Glutamatergic neuron (in vitro differentiated cells): ENCODE measurements at places on chromosomes 7 and 10. TPM values are rescaled to one million over a fixed set of nuclear protein-coding genes. Genes with fewer than 3 reads are reported as not detected.

TAS2R38 gene
- total RNA-seq, result not detected

AEBP1 gene
- 35.4 TPM for total RNA-seq

GIMAP5 gene
- total RNA-seq, result not detected

SSC4D gene
- total RNA-seq, result 6.1 TPM

PRSS1 gene
- not detected for total RNA-seq

KCND2 gene
- 1.2 TPM for total RNA-seq

IKZF5 gene
- total RNA-seq, result 9.5 TPM

SFRP5 gene
- total RNA-seq, result not detected

SPDYE1 gene
- total RNA-seq, result not detected

DNA sequence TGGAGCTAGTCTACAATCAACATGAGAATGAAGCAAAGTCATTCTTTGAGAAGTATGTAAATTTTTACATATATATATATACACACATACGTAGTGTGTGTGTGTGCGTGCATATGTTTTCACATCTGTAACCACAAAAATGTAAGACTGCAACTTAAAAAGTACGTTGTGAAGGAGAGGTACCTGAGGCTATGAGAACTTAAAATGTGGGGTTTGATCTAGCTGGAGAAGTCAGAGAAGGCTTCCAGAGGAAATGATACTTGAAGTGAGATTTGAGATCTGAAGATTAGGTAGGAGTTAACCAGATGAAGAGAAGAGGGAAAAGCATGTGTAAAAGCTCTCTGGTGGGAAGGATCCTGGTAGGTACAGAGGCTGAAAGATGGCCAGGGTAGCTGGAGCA, 5.8 kb downstream of the TAF5 start:
- no peak for DNase-seq

- no peak for DNase-seq
These were observed 1.2 kb upstream of the AKR1E2 start for GRCh38 chr10:4824791-4825310.

DNA sequence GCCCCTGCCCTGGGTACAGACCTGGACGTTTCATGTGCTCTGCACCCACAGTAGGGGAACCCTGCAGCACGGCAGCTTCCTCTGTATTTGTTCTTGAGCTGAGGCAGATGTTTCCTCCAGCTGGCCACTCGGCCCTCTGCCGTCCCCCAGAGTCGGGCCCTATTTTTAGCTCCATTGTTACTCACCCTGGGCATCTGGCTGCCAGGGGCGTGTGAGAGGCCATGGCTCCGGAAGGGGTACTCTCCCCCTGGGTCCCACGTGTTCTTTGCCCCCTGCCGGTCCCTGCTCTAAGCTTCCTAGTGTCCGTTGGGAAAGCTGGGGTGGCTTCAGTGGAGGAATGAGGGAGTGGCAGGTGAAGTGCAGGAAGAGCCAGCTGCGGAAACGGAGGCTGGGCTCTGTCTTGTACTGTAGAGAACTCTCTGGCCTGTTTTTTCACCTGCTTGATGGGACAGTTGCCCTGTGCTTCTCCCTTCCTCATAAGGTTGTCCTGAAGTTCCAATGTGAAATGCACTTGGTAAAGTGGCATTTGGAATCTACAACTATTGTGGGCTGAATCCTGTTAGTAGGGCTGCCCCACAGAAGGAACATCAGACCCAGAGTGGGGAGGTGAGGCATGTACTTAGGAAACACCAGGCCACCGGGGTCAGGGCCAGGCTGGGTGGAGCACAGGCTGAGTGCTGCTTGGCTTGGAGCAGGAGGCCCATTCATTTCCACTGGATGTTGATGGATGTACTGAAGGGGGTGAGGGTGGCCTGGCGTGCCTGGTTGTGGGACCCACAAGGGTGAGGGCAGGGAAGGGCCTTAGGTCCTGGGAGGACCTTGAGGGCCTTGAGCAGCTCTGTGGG, 30.6 kb downstream of the PALD1 start:
- DNase-seq, result peak; percentile 67

DNA sequence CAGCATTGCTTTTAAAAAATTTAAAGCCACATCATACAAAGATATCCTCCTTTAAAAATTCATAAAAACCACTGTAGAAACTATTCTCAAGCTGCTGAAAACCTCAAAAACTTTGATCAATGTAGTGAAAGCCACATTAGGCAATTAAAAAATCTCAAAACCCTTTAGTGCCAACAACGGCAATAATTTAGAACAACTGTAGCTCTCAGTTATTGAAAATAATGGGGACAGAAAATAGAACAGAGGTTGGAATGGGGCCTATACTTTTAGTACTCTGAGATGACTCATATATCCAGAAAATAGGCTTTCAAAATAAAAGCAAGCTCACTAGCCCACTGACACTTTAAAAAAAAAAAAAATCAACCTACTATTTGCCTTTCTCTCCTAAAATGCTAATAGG, 87.5 kb downstream of the GSAP start:
- no peak for DNase-seq

DNA sequence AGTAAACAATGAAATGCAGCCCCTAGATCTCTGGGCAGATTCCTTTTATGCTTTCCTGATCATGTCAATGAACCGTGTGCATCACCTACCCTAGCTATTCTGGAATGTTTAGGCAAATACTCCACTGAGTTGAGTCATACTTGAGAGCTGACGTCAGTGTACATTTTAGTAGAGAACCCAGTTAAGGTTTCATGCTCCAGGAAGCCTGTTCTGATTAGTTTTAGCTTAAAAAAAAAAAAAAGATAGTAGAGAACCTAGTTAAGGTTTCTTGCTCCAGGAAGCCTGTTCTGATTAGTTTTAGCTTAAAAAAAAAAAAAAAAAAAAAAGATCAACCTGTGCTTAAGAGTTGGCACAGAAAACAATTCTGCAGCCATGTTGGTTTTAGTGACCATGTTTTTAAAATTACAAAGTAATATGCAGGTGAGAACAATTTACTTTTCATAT, 3.7 kb upstream of the MCU start:
- no peak for DNase-seq

- no peak for DNase-seq
These were observed 50.9 kb upstream of the TM9SF3 start for GRCh38 chr10:96637709-96638108.

DNA sequence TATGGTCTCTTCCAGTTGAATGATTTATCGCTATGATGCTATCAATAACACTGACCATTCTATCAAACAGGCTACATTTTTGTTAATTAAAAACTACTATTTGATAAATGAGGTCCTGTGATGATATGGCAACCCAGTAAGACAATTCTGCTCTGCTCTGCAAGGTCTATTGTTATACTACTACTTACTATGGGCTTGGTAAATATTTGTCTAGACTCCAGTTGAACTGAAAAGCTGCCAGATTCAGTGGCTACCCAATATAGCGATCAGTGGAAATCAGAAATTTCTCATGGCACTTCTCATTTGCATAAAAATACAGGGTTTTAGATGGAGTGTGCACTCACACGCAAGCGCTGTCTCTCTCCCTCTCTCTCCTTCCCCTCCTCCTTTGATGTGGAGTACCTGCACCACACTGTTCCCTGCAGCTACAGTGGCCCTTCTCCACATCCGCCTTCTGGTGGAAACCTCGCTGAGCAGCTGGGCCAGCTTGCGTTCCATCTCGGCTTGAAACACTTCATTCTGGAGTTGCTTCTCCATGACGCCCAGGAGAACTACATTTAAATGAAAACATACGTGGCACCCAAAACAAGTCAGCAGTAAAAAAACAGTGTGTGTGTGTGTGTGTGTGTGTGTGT, 77.9 kb downstream of the KIAA1549 start:
- no peak for DNase-seq

- DNase-seq, result no peak
These were observed 97.7 kb downstream of the DNMBP start for GRCh38 chr10:99912041-99912440.

DNA sequence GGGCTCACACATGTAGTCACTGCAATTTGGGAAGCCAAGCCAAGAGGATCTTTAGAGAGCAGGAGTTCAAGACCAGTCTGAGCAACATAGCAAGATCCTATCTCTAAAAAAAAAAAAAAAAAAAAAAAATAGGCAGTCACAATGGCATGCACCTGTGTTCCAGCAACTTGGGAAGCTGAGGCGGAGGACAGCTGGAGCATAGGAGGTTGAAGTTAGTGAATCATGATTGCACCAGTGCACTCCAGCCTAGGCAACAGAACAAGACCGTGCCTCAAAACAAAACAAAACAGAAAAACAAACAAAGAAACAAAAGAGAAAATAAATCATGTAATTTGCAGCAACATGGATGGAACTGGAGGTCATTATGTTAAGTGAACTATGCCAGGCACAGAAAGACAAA, 33.6 kb upstream of the BICC1 start:
- DNase-seq, result no peak

DNA sequence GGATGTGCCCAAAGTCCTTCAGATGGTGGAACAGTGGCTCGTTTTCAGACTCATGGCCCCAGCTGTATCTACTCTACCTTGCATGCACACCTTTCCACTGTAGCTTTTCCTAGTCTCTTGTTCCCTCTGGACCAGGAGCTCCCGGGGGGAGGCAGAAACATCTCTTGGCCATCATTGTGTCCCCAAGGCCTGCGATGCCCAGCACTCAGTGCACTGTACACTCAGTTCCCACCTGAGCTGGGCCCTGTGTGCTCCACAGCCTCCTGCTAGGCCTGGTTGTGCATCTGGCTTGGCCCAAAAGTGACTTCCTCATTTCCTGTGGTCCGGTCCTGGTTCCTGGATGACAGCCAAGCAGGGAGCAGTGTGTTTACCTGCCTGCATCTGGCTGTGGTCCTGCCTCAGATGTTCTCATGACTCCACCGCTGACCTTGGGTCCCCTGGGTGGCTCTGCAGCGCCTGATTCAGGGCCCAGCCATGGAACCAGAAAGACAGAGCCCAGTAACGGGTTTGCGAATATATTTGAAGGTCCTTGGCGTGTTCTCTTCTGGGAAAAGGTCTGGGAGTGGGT, 9.9 kb upstream of the DOCK1 start:
- DNase-seq, result no peak

- DNase-seq, result no peak
These were observed 221.0 kb downstream of the AUTS2 start for GRCh38 chr7:69819333-69819705.

- no peak for DNase-seq
These were observed 107.7 kb downstream of the MAPK8 start for GRCh38 chr10:48414160-48414559.

- no peak for DNase-seq
These were observed 25.8 kb downstream of the TES start for GRCh38 chr7:116236020-116236630.

- no peak for DNase-seq
These were observed 173.8 kb downstream of the ITGA8 start for GRCh38 chr10:15545884-15546283.

- DNase-seq, result no peak
These were observed 244.0 kb upstream of the CXCL12 start for GRCh38 chr10:44628921-44629320.

DNA sequence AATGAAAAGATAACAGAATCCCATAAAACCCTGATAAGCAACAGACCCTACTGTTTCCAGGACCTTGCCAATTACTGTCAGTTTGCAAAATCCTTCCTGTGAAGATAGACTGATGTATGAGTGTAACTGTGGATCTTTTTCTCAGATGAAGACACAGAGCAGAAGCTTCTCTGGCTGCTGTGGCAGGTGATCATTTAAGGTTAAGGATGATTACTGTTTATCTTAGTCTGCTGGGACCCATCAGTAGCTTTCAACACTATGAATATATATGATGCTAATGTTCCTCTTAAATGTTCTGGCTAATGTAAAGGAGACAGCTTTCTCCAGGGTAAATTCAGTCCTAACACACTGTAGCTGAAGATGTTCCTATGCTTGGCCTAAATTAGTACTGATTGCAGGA, 56.0 kb upstream of the CTTNBP2 start:
- no peak for DNase-seq

DNA sequence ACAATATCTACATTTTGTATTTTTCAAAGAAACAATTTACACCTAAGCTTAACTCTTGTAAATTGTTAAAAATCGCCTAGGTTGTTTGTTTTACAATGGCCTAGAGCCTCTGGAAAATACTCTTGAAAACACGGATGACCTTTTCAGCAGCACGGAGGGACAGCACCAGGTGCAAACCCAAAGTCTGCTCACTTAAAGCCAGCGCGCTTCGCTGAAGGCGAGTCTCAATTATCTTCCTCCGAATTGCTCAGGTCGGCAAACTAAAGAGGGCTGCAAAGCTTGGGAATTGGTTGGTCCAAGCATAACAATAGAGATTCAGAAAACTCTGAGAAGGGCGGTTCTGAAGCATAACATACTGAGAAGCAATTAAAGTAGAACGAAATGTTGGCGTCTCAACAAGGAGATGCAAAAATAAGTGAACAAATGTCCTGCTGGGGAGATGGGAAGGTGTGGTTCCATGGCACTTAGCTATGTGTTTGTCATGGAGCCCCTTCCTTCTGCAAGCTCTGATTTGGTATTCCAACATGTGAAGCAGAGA, 139.9 kb upstream of the PITRM1 start:
- no peak for DNase-seq

DNA sequence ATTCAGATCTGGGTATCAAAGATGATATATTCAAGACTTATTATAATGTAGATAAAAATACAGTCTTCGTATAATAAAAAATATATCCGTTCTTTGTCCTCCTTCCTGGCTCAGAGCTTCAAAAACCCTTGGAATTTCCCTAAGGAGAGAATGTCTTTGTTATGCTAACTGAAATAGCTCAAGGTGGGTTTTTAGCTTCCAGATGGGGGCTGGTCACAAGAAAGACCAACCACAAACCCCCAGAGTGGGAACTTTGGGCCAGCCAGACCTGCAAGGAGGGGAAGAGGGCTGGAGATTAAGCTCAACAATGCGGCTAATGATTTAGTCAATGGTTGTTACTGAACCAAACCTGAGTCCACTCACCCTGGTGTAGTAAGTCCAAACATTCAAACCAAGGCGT, 196.4 kb downstream of the SDHAF3 start:
- no peak for DNase-seq

GRCh38 chr10:70582793-70583668, 19.5 kb downstream of the PRF1 start:
- no peak for DNase-seq

DNA sequence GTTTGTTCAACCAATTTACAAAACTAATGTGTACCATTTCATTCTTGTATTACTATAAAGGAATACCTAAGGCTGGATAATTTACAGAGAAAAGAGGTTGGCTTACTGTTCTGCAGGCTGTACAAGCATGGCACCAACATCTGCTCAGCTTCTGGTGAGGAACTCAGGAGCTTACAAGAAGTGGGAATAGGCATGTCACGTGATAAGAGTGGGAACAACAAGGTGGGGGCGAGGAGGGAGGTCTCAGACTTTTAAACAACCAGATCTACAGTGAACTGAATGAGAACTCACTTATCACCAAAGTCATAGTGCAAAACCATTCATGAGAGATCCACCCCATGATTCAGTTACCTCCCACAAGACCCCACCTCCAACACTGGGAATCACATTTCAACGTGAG, 1178.0 kb downstream of the REEP3 start:
- DNase-seq, result no peak
